ENCODE measurements at places on chromosomes 2 and 18.

- no peak for DNase-seq
These were observed 208.8 kb upstream of the TWIST2 start for GRCh38 chr2:238638982-238639628.

- no peak for DNase-seq
These were observed 206.1 kb downstream of the RAB3GAP1 start for GRCh38 chr2:135258193-135258592.

GRCh38 chr2:195508139-195508455 lies 148.9 kb upstream of the SLC39A10 start:
- no peak for DNase-seq

- no peak for DNase-seq
These were observed 326.0 kb upstream of the MGAT5 start for GRCh38 chr2:133927894-133928293.

- DNase-seq = no peak
These were observed 30.8 kb upstream of the LRRTM4 start for GRCh38 chr2:77552956-77553355.

Measured in stimulated activated CD4-positive, alpha-beta T cell treated with anti-CD3 and anti-CD28 coated beads, Interleukin-1b, Interleukin-23, amount 100 ng/mL, for 24 hours (primary cell).